Activated naive CD4-positive, alpha-beta T cell (primary cell): ENCODE measurements at places on chromosomes 16 and 17.

GRCh38 chr17:3911271-3912053 is 4.8 kb downstream of the P2RX1 start:
- DNase-seq: peak; percentile 59

DNA sequence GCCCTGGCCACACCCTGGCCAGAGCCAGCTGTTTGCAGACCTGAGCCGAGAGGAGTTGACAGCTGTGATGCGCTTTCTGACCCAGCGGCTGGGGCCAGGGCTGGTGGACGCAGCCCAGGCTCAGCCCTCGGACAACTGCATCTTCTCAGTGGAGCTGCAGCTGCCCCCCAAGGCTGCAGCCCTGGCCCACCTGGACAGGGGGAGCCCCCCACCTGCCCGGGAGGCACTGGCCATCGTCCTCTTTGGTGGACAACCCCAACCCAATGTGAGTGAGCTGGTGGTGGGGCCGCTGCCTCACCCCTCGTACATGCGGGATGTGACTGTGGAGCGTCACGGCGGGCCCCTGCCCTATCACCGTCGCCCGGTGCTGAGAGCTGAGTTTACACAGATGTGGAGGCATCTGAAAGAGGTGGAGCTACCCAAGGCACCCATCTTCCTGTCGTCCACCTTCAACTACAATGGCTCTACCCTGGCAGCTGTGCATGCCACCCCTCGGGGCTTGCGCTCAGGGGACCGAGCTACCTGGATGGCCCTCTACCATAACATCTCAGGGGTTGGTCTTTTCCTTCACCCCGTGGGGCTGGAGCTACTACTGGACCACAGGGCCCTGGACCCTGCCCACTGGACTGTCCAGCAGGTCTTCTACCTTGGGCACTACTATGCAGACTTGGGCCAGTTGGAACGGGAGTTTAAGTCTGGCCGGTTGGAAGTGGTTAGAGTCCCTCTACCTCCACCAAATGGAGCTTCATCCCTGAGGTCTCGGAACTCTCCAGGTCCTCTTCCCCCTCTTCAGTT is 578 bp downstream of the AOC2 start:
- DNase-seq: no peak

DNA sequence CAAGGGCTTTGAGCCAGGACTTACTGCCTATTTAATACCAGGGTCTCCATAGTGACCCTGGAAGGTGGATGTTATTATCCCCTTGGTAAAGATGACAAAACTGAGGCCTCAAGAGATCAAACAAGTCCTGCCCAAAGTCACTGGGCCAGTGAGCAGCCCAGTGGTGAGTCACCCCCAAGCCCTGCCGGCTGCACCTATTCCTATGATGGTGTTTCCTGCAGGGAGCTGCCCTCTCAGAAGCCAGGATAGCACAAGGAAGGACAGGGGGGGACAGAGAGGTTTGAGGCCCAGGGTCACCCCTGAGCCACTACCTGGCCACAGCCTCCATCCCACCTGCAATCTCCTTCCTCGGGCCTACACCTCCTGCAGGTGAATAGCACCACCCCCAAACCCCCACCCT is 90.9 kb downstream of the SDK2 start:
- DNase-seq: no peak

- no peak for DNase-seq
Observed at GRCh38 chr16:78396046-78396445, 296.6 kb downstream of the WWOX start.

- no peak for DNase-seq
Observed at GRCh38 chr17:4098521-4099209, 44.2 kb downstream of the ZZEF1 start.

DNA sequence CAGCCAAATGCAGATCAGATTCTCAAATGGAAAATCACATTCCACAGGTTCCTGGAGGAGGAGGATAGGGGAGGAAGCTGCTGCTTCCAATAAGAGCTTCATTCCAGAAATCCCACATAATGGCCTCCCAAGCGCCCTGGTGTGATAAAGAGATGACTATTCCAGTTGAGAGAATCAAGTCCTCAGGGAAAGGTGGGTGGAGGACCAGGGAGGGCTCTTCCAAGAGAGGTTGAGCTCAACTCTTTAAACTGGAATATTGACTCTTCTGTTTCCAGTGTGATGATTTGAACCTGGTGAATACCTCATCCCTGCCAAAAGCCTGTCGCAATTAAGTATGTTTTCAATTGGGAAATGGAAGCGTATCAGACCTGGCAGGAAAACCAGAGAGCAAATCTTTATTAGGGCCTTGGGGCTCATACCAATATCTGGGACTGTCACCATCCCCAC is 81.4 kb upstream of the DYNLRB2 start:
- DNase-seq: no peak

DNA sequence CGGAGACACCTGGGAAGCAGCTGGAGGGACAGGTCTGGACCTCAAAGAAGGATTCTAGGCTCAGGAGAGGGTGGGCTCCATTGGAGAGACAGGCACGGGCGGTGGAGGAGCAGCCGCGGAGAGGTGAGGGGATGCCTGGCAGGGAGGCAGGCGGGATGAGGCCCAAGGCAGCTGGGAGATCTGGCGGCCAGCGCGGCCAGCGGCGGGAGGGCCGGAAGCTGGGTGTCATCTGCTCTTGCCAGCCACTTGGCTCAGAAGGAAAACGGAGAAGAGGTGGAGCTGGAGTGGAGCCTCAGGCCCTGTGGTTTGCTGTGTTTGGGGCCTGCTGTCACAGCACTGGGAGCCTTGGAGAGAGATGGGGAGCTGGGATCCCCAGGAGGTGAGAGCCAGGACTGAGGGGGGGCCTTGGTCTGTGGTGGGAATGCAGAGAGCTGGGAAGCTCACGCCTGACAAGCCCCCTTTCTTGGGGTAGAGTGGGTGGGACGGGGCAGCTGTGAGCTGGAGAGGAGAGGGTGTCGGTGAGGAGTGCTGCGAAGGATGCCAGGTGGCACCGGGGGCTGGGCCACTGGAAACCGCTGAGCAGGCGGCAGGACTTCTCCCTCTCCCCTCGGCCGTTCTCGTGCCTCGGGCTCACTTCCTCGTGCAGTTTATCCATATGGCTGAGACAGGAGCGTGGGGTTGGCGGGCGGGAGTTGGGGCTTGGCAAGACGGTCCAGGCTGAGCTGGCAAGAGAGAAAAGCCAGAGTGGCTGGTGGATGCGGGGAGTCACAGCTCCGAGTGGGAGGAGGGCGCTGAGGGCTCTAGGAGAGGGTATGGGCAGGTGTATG is 8.0 kb downstream of the TBC1D24 start:
- DNase-seq: no peak

- DNase-seq: no peak
Observed at GRCh38 chr16:23286131-23286532, 16.0 kb upstream of the SCNN1B start.

DNA sequence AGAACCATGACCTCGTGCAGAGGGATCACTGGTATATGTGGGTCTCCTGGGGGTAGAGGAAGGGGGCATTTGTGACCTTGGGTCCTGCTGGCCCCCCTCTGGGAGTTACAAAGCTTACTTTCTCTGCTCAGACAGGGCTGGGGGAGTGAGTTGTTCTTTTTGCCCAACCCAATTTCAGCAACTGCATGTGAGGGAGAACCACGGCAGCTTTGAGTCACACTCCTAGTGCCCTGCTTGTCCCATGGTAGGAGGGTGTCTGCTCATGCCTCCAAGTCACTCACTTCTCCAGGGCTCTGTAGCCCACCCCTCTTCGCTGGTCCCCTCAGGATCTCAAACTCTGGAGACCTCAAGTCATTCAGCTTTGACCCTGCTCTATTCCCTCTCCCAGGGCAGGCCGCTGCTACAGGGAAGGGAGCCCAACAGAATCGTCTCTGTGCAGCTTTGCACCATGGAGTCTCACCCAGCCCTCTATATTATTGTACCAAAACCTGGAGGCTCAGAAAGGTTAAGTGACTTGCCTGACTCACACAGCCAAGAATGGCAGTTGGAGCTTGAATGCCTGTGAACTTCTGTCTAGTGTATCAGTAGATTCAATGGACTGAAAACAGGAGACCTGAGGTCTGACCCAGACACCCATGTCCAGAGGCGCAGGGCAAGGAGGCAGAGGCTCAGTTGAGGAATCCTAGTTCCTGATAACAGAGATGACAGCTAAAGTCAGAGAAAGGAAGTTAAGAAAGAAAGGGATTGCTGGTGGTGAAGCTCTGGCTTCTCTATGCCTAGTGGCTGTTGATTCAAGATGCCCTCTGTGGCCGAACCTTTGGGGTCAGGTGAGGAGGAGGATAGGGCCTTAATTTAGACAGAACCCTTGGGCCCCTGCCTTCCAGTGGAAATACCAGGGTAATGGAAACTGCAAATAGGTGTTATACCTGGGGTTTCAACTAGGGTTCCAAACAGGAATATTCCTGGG is 14.6 kb upstream of the ETV4 start:
- DNase-seq: no peak

- no peak for DNase-seq
Observed at GRCh38 chr16:9372934-9373890, 281.8 kb downstream of the HAPSTR1 start.

GRCh38 chr16:89860747-89861304 is 12.6 kb upstream of the TCF25 start:
- peak; percentile 58 for DNase-seq

DNA sequence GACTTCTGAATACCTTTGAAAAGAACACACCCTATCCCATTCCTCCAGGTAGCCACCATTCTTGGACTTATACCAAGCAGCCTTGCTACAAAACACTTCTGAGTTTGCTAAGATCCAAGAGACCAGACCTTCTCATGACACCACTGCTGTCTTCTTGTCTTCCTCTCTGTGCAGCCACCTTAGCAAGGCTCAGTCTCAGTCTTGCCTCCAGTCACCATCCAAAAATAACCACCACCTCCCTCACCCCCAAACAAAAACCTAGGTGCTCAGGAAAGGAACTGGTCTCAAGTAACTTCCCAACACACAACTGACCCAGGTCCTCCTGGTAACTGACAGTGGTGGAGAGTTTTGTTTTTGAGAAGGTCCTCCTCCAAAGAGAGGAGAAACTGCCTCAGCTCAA is 90.9 kb upstream of the CORO6 start:
- DNase-seq: no peak

DNA sequence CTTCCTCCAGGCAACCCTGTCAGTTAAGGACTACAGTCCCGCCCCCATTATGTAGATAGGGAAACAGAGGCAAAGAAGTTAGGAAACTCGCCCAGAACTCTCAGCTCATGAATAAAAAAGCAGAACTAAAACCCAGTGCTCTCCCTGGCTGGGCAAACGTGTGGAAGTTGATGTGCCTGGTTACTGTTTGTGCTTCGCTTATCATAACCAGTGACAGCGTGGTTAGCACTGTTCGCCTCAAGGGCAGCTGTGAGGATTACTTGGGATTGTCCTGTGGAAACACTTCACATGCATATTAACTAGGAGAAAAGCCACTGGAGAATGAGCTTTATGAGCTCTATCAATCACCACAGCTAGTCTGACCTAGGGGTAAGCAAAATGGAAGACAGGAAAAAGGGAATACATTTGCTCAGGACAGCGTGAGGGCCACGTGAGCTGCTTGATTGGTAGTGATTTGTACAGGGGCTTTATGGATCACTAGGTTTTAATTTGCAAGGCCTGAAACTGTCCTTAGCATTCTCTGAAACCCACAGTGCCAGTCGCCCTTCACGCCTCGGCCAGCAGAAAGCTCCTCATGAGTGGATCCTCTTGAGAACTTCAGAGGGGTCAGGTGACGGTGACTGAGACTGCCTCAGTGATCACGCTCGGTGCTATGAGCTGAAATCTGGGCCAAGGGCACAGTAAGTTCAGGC is 19.9 kb downstream of the CYB5D2 start:
- no peak for DNase-seq

DNA sequence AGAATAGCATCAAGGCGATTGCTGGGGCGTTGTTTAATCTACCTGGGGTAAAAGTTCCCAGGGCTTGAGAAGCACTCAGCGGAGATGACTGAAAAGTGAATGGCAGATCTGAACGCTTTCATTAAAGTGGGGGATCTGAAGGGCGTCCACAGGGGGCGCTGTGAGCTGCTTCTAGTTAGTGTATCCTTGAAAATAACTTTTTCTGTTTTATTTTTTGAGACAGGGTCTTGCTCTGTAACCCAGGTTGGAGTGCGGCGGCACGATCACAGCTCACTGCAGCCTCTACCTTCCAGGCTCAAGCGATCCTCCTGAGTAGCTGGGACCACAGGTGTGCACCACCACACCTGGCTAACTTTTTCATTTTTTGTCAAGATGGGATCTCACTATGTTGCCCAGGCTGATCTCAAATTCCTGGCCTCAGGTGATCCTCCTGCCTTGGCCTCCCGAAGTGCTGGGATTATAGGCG is 360.4 kb downstream of the SEC14L1 start:
- no peak for DNase-seq

DNA sequence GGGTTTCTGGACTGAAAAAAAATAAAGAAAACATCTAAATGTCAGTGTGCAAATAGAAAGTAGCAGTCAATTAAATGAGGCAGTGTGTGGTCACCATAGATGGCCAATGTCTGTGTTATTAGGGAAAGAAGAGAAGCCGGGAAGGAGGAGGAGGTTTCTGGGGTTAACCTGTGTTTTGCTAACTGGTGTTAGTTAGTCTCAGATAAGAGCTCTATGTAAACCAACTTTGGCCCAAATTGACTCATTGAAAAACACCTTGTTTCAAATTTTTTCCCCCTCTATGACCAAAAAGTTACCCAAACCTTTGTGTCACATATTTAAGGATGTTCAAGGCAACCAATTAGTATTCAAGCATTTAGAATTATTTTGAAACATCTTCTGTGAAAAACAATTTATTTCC is 530.9 kb downstream of the MAF start:
- no peak for DNase-seq

DNA sequence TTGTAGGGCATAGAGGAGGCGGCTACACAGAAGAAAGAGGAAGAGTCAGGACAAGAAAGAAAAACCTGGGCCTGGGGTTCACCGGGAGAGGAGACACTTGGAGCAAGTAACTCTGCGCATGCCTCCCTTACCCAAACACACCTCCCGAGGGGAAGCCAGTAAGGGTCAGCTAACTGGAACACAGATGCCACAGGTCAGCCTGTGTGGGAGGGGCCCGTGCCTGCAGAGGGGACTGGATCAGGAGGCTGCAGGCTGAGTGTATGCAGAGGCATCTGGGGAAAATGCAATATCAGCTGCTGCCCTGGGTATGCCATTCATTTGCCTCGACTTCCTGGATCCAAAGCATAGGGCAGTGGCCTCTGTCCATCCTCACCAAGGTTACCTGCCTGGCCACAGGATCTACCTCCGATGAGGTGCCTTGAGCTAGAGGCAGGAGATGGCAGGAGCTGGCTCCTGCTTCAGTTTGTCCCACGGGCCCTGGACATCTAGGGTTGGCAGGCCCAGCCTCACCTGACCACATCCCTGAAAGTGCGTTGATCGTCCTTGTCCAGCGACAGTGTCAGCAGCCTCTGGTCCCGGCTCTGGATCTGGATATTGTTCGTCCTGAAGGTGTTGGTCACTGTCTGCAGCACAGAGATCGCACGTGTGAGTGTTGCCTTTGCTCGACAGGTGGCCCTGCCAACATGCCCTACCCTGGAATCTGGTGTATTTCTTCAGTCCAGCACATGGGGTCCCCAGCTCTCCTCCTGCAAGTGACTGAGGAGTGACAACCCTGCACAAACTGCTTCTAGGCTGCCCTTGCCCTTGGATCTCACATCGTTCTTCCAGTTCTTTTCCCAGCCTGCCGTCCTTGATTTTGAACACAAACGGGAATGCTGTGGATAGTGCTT is 4.6 kb upstream of the MFSD6L start:
- DNase-seq: no peak
